Activated naive CD4-positive, alpha-beta T cell treated with anti-CD3 and anti-CD28 coated beads, Interleukin-2, amount 10 ng/mL, durations not matched to agents 5 hours and 36 hours (primary cell): ENCODE measurements at places on chromosomes 12 and 14. TPM values are rescaled to one million over a fixed set of nuclear protein-coding genes. Genes with fewer than 3 reads are reported as not detected.

Gene TBX5
- not detected for total RNA-seq

Gene KRT80
- total RNA-seq: not detected

Gene HOXC4
- 0.17 TPM for total RNA-seq

Gene RNF212B
- not detected for total RNA-seq

Gene IL26
- total RNA-seq: not detected

Gene VRTN
- total RNA-seq: not detected

Gene GYS2
- not detected for total RNA-seq

Gene GARIN6
- not detected for total RNA-seq

Gene ABCD2
- total RNA-seq: 48.0 TPM

Gene CNTN1
- not detected for total RNA-seq

Gene P2RX7
- total RNA-seq: 50.0 TPM

Gene OVCH1
- total RNA-seq: not detected

Gene BRMS1L
- 5.2 TPM for total RNA-seq

Gene CFAP54
- total RNA-seq: 0.10 TPM

Gene IFNG-AS1
- 0.71 TPM for total RNA-seq

Gene RND1
- 1.8 TPM for total RNA-seq

Gene GLS2
- total RNA-seq: 1.7 TPM

Gene PGF
- total RNA-seq: 0.12 TPM

Gene ZC2HC1C
- total RNA-seq: 1.2 TPM

Gene MYF5
- total RNA-seq: not detected

Gene SCNN1A
- 0.43 TPM for total RNA-seq

Gene MAGOHB
- 29.7 TPM for total RNA-seq

Gene BTG1
- total RNA-seq: 230 TPM

Gene GPR162
- 0.17 TPM for total RNA-seq

Gene SLC25A47
- not detected for total RNA-seq

Gene SIX6
- not detected for total RNA-seq

Gene STAB2
- not detected for total RNA-seq

Gene TEX22
- total RNA-seq: 5.8 TPM

Gene TAS2R20
- total RNA-seq: 1.4 TPM

Gene BORCS5
- 25.3 TPM for total RNA-seq

Gene PAX9
- total RNA-seq: not detected

Gene GPR137C
- total RNA-seq: 0.67 TPM

Gene SUOX
- 4.9 TPM for total RNA-seq

Gene ZBTB42
- 5.6 TPM for total RNA-seq

Gene FAM186B
- 0.19 TPM for total RNA-seq

Gene DDX51
- total RNA-seq: 24.5 TPM

Gene KMT2D
- 94.9 TPM for total RNA-seq

Gene CLEC2B
- total RNA-seq: 90.5 TPM

Gene FZD10
- not detected for total RNA-seq

Gene ADAM21
- total RNA-seq: not detected

Gene DCN
- total RNA-seq: not detected

Gene FOXG1
- total RNA-seq: not detected

Gene KLRD1
- 1.5 TPM for total RNA-seq
